H1 (cell line): ENCODE measurements at places on chromosomes 5 and 9. TPM values are rescaled to one million over a fixed set of nuclear protein-coding genes. Genes with fewer than 3 reads are reported as not detected.
A peak's percentile ranks its signal among the peaks of the same experiment; 100 is the strongest.

GRCh38 chr5:68683632-68684036 is 410.2 kb upstream of the SLC30A5 start:
- no peaks in the 10 kb centered on the region for H3K27me3 ChIP-seq
- no peak overlapping the region for H3K27ac ChIP-seq
- H3K4me1 ChIP-seq, result no peaks in the 10 kb centered on the region
- H3K4me3 ChIP-seq, result no peak overlapping the region

Gene PDLIM7
- polyA plus RNA-seq, result 67.3 and 118 TPM in 2 replicates

DNA sequence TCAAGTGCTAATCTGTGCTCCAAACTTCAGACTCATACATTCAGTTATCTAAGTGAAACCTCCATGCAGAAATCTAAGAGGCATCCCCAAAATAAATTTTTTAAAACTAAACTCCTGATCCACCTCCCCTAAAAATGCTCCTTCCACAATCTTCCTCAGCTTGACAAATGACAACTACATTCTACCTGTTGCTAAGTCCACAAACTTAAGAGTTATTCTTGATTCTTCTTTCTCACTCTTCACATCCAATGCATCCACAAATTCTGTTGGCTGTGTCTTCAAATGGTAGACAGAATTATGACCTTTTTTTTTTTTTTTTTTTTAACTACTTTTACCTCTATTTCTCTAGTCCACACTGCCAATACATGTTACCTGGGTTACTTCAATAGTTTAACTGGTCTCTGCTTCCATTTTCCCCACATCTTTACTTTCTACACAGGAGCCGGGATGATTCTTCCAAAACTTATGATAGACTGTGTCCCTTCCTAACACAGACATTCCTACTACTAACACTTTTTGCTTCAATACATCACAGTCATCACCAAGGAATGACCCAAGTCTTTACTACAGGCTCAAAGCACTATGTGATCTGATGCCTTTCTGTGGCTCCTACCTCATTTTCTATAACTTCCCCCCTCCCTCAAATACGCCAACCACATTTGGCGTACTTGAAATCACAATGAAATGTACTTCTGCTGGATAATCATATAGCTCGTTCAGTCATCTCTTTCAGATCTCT is 143.6 kb downstream of the PDE4D start:
- no peak for DNase-seq
- H3K4me3 ChIP-seq, result no peak overlapping the region
- H3K36me3 ChIP-seq, result no peaks in the 10 kb centered on the region

DNA sequence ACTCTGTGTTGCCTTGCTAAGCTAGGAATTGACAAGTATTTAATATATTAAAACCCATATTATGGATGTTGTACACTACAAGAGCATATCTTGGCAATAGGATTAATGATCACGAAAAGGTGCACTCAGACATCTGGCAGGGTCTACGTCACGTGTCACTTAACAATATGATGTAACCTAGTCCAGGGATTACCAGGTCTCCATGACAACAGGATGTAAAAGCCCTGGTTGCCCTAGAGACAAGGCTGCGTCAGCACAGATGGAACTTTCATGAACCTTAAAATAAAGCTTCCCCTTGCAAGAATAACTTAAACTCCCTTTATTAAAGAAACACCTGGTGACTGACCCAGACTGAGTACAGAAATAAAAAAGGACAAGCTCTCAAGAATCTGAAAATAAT is 717.8 kb downstream of the CDH18 start:
- no peak overlapping the region for H3K4me3 ChIP-seq
- H3K27me3 ChIP-seq, result no peaks in the 10 kb centered on the region
- no peaks in the 10 kb centered on the region for H3K36me3 ChIP-seq
- H3K4me1 ChIP-seq, result no peaks in the 10 kb centered on the region
- no peak overlapping the region for H3K27ac ChIP-seq

Gene ZBED3
- 7.3 and 9.4 TPM in 2 replicates for polyA plus RNA-seq

- H3K4me3 ChIP-seq, result no peak overlapping the region
- H3K27ac ChIP-seq, result no peak overlapping the region
Observed at GRCh38 chr9:82600536-82601292, 462.2 kb downstream of the RASEF start.

Gene LCP2
- 0.11 and 0.33 TPM in 2 replicates for polyA plus RNA-seq

- no peaks in the 10 kb centered on the region; the same call in 1 of the 2 replicates for H3K4me1 ChIP-seq
- H3K4me3 ChIP-seq, result no peak overlapping the region
- H3K27me3 ChIP-seq, result no peaks in the 10 kb centered on the region
- no peak overlapping the region for H3K27ac ChIP-seq
- no peak for DNase-seq
Observed at GRCh38 chr5:78060421-78060820, 234.1 kb downstream of the AP3B1 start.

GRCh38 chr9:34633851-34634550 is 3.6 kb downstream of the SIGMAR1 start:
- no peak overlapping the region for H3K4me3 ChIP-seq
- peak; percentile 84 for DNase-seq
- H3K27me3 ChIP-seq, result peaks cover 22% of the 10 kb centered on the region
- H3K27ac ChIP-seq, result no peak overlapping the region

- H3K4me3 ChIP-seq, result no peak overlapping the region
- DNase-seq, result no peak
- no peaks in the 10 kb centered on the region for H3K4me1 ChIP-seq
- H3K36me3 ChIP-seq, result no peaks in the 10 kb centered on the region
- no peaks in the 10 kb centered on the region for H3K27me3 ChIP-seq
- H3K27ac ChIP-seq, result no peak overlapping the region
Observed at GRCh38 chr5:154118893-154119336, 71.6 kb upstream of the GALNT10 start.

GRCh38 chr5:38445374-38446028 is 110.9 kb downstream of the LIFR start:
- DNase-seq, result no peak
- no peaks in the 10 kb centered on the region for H3K36me3 ChIP-seq
- H3K4me3 ChIP-seq, result no peak overlapping the region
- H3K27ac ChIP-seq, result no peak overlapping the region
- no peaks in the 10 kb centered on the region for H3K4me1 ChIP-seq

Gene ANGPTL2
- polyA plus RNA-seq, result 5.9 and 9.0 TPM in 2 replicates

Gene DBH
- polyA plus RNA-seq, result 0.18 and 0.24 TPM in 2 replicates

DNA sequence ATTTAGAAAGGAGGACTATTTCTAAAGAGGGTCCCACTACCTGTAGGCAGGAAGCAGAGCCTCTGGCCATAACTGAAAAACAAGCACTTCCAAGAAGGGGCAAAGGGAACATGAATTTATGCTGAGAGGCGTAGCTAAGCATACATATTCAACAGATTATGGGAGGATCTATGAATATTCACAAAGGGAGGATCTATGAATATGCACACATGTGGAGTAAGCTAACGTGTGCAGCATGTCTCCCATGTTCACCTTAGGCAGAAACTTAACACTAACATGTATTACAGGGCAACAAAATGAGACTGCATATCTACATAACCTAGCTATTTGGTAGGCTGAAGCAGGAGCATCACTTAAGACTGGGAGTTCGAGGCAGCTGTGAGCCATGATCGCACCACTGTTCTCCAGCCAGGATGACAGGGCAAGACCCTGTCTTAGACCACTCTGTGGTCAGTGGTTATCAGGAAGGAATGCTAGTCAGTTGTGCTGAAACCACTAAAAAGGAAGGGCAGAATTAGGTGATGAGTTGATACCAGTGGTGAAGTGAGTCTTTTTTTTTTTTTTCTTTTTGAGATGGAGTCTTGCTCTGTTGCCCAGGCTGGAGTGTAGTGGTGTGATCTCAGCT is 20.8 kb downstream of the FXN start:
- no peaks in the 10 kb centered on the region for H3K27me3 ChIP-seq
- peaks cover 2% of the 10 kb centered on the region; the same call in 1 of the 2 replicates for H3K4me1 ChIP-seq
- H3K27ac ChIP-seq, result no peak overlapping the region

DNA sequence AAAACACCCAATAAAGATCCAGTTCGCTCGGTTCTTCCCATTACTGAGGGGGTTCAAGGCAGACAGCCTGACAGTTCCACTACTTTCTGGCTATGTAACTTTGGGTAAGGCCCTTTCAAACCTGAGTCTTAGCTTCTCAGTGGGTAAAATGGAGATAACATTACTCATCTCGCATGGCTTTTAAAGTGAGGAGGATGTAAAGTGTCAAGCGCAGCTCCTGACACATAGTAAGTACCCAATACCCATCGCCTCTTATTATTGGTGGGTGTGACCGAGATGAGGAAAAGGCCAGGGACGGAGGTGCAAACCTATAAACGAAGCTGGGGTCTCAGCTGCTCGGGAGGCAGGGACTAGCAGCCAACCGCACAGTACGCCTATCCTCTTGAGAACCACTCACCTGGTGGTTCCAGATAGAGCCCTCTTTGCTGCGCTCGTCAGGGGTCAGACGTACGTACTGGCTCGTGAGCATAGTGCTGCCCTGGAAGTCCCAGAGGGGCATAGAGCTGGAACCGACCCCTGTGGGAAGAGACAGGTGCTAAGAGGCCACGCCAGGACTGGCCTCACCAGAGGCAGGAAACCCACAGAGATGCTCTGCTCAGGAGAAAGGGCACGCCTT is 584 bp downstream of the LMAN2 start:
- DNase-seq, result no peak
- peak overlapping the region; percentile 90 for H3K4me3 ChIP-seq
- H3K27ac ChIP-seq, result peak overlapping the region; percentile 94; the same call in 1 of the 2 replicates
- H3K27me3 ChIP-seq, result 0 out of 2 replicates have a peak, but pooled peaks cover 3% of the 10 kb centered on the region

GRCh38 chr9:23830929-23831730 is 5.1 kb upstream of the ELAVL2 start:
- no peaks in the 10 kb centered on the region for H3K36me3 ChIP-seq
- no peak overlapping the region for H3K27ac ChIP-seq
- H3K4me1 ChIP-seq, result peaks cover 3% of the 10 kb centered on the region; the same call in 1 of the 2 replicates
- peaks cover 26% of the 10 kb centered on the region for H3K27me3 ChIP-seq

DNA sequence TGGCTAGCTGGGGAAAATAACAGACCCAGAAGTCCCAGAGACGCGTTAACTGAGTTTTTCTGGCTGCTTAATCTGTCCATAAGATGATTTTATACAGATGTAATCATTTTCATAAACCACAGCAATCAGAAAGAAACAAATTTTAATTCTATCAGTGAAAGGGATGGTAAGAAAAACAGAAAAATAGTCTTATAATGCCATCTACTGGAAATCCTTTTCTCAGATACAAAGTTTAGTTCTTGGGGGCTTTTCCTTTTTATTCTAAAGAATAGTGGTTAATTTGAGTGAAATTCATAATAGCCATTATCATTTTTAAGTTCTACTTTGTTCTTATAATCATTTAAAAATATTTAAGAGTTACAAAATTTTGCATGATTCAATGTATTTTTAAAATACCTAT is 44.4 kb downstream of the DROSHA start:
- peaks cover 50% of the 10 kb centered on the region for H3K36me3 ChIP-seq
- no peak overlapping the region for H3K4me3 ChIP-seq
- H3K27me3 ChIP-seq, result no peaks in the 10 kb centered on the region

GRCh38 chr9:108002371-108002956 is 512.9 kb upstream of the KLF4 start:
- no peak for DNase-seq
- H3K4me3 ChIP-seq, result no peak overlapping the region
- H3K36me3 ChIP-seq, result no peaks in the 10 kb centered on the region

- H3K4me1 ChIP-seq, result no peaks in the 10 kb centered on the region; the same call in none of the 2 replicates
- no peak overlapping the region for H3K4me3 ChIP-seq
Observed at GRCh38 chr5:1765880-1766235, 33.8 kb downstream of the MRPL36 start.

DNA sequence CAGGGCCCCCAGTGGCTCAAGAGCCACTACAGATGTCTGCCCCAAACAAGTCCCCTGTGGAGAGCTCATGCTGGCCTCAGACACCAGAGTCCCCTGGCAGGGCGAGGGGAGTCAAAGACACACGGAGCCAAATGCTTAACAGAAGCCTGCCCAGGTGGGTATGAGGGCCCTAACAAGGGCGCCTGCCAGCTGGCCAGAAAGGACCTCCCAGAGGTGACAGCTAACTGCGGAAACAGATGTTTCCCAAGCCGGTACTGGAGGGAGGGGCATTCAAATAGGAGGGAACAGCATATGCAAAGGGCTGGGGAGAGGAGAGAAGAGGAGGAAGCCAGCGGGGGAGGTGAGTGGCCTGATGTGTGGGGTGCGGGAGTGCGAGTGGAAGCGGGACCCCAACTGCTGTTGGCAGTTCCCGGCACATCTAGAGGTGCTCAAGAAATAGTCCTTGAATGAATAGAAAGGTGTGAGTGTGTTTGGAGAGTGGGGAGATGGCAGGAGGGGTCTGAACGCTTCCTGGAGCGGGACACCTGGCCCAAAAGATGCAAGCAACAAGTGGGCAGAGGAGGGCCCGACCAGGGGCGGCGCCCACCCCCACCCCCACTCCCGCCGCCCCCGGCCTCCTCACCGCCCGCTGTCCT is 824 bp downstream of the MXD3 start:
- H3K27me3 ChIP-seq, result no peaks in the 10 kb centered on the region
- DNase-seq, result no peak
- no peak overlapping the region for H3K27ac ChIP-seq
- H3K4me1 ChIP-seq, result peaks cover 14% of the 10 kb centered on the region

- H3K27ac ChIP-seq, result no peak overlapping the region
- DNase-seq, result no peak
- no peaks in the 10 kb centered on the region for H3K4me1 ChIP-seq
- H3K4me3 ChIP-seq, result no peak overlapping the region
- H3K27me3 ChIP-seq, result no peaks in the 10 kb centered on the region
- H3K36me3 ChIP-seq, result no peaks in the 10 kb centered on the region
Observed at GRCh38 chr5:177169271-177169670, 35.7 kb downstream of the NSD1 start.

Gene TSSK1B
- polyA plus RNA-seq, result 0.05 and 0.08 TPM in 2 replicates

Gene GFRA3
- polyA plus RNA-seq, result 3.4 TPM in 2 replicates

GRCh38 chr5:1640421-1640881 is 116.7 kb upstream of the LPCAT1 start:
- no peak overlapping the region for H3K4me3 ChIP-seq
- peaks cover 14% of the 10 kb centered on the region for H3K27me3 ChIP-seq
- peaks cover 2% of the 10 kb centered on the region for H3K4me1 ChIP-seq

GRCh38 chr5:100643473-100643872 is 108.3 kb downstream of the FAM174A start:
- H3K27ac ChIP-seq, result no peak overlapping the region
- no peak overlapping the region for H3K4me3 ChIP-seq
- no peaks in the 10 kb centered on the region for H3K27me3 ChIP-seq
- no peaks in the 10 kb centered on the region for H3K36me3 ChIP-seq
- peaks cover 3% of the 10 kb centered on the region; the same call in 1 of the 2 replicates for H3K4me1 ChIP-seq
- DNase-seq, result no peak

- H3K4me1 ChIP-seq, result no peaks in the 10 kb centered on the region
- H3K27me3 ChIP-seq, result no peaks in the 10 kb centered on the region
- no peak for DNase-seq
- H3K4me3 ChIP-seq, result no peak overlapping the region
- H3K36me3 ChIP-seq, result no peaks in the 10 kb centered on the region
Observed at GRCh38 chr5:63217422-63217821, 638.8 kb downstream of the LRRC70 start.

DNA sequence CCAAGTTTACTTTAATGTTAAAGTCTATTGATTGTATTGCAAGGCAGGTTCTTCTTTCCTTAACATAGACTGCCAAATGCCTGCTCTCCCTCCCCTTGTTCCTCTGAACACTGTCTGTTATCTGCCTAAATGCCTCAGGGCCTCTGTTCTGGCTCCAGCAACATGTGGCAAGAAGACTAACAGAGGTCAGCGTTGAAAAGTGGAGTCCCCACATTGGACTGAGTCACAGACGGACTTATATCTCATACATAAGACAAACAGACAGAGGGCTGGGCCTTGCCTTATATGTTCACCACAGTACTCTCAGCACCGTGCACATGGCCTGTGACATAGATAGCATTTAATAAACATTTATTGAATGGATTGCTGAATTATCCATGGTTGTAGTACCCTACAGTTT is 91.4 kb downstream of the TSSK1B start:
- DNase-seq, result no peak
- no peaks in the 10 kb centered on the region for H3K4me1 ChIP-seq
- no peaks in the 10 kb centered on the region for H3K27me3 ChIP-seq
- no peaks in the 10 kb centered on the region for H3K36me3 ChIP-seq
- no peak overlapping the region for H3K27ac ChIP-seq
- H3K4me3 ChIP-seq, result no peak overlapping the region
